ENCODE measurements at places on chromosomes 4 and X.

GRCh38 chr4:8070736-8071718 lies 87.6 kb downstream of the ABLIM2 start:
- no peak for DNase-seq

DNA sequence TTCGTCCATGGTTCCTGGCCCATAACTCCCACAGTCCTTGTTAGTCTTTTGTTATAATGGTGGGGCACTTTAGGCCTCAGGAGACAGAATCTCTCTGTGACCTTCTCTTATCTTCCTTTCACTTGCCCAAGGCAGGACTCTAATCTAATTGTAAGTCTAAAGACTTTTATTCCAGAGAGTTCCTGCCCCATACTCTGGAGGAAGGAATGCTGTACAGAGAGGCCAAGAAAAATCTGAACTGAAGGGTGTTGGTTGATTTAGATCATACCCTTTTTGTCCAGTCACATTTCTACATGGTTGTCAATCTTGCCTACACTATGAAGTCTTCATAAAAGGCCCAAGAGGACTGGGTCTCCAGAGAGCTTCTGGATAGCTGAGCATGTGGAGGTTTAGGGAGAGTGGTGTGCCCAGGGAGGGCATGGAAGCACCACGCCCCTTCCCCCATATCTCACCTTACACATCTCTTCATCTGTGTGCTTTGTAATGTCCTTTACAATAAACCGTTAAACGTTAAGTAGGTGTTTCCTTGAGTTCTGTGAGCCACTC lies 84.5 kb downstream of the AFF1 start:
- DNase-seq = no peak

DNA sequence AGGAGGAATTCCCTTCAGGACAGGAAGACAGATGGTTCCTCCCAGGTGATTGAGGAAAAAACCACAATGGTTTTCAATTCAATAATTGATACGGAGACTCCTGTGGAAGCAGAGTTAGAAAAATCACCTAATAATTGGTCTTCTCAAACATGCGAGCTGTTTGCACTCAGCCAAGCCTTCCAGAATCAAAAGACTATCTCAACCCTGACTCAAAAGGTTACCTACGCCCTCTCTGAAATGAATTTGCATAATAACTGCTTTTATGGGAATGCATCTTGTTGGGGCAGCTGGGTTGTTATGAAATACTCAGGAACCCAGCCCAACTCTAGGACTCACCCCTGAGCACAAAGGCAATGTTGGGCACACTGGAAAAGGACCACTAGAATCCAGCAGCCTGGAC lies 66.9 kb upstream of the ARSJ start:
- no peak for DNase-seq

GRCh38 chr4:40473578-40474388 lies 138.7 kb downstream of the CHRNA9 start:
- no peak for DNase-seq

- DNase-seq = no peak
Measured at GRCh38 chr4:184439856-184440594, 34.3 kb downstream of the IRF2 start.

- DNase-seq = no peak
Measured at GRCh38 chr4:36824682-36825081, 419.9 kb upstream of the NWD2 start.

DNA sequence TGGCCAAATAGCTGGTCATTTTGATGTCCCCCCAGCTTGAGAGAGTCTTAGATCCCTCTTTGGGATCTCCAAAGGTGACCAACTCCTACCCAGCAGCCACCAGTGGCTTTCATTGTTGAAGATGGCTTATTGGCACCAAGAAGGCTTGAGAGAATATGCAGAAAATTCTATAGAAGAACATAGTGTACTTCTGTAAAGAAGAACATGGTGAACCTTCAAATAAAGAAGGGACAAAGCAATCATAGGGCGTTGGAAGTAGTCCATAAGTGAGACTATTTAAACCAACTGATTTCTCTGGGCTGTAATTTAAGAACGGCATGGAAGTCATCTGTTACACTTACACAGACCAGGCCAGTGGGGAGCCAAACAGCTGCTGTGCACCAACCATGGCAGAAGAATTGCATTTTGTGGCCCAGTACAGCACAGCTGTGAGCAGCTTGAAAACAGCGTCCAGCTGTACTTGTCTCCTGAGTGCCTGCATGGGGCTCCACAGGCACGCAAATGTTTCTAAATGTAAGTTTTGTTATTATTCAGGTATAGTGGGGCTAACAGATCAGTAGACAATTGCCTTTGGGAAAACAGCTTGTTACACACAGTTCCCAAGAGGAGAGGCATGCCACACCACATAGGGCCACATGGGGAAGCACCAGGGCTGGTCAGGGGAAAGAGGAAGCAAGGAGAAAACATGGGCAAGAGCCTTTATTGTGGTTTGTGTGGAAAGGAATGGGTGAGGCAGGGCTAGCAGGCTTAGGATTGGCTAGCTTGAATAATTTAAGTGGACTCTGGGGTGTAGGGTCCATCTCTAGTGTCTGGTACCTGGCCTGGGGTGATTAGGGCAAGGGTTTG lies 125.0 kb downstream of the ARHGAP6 start:
- DNase-seq = no peak

DNA sequence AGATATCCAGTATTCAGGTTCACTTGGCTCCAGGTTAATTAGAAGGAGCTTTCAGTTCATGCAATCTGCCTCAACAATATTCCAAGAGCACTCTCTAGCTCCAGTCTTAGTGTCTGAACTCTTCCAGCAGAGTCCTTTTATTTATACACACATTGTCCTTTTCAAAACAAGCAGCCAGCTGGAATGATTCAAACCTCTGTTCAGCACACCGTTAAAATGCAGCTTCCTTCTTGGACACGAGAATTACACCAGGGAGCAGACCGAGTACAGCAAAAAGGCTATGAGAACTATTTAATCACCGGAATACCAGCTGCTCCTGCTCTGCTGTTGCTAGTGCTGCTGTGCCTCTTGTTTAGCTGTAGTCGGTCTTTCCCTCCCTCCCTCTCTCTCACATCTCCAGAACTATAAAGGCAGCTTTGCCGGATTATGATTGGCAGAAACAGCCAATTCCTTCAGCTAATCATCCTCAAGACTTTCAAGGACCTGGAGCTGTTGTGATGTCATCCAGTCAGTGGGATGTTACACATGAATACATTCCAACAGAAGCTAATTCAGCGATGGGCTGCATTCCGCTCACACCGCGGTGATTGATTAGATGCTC lies at the start of gene NDST4:
NDST4 (minus strand) TSS at position 115 of the 601 bp plus-strand sequence. CDS start 36,584 bp downstream, outside the sequence.
- DNase-seq = peak; percentile 28

DNA sequence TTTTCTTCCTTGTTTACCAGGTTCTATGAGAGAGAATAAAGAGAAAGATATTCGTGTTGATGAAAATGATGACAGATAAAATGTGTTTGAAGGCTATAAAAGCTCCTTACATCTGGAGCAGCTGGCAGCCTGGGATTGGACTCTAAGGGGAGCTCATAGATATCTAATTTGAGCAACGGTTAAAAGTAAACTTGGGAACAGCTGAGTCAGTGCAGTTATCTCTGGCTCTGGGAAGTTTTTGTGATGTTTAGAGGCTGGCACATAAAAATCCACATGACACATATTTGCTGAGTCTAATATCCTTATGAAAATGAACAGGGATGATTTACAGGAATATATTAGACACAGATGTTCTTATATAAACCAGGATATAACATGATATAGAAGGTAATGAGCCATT lies 331.8 kb upstream of the TENM3 start:
- DNase-seq = peak; percentile 22

GRCh38 chrX:16207634-16208033 lies 40.4 kb downstream of the MAGEB17 start:
- DNase-seq = no peak

DNA sequence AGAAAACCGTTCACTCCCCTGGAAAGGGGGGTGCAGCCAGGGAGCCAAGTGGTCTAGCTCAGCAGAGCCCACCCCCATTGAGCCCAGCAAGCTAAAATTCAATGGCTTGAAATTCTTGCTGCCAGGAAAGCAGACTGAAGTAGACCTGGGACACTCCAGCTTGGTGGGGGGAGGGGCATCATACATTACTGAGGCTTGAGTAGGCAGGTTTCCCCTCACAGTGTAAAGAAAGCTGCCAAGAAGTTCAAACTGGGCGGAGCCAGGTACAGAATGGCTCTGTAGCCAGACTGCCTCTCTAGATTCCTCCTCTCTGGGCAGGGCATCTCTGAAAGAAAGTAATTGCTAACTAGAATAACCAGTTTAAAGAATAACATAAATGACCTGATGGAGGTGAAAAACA lies 372.3 kb upstream of the F9 start:
- DNase-seq = no peak

DNA sequence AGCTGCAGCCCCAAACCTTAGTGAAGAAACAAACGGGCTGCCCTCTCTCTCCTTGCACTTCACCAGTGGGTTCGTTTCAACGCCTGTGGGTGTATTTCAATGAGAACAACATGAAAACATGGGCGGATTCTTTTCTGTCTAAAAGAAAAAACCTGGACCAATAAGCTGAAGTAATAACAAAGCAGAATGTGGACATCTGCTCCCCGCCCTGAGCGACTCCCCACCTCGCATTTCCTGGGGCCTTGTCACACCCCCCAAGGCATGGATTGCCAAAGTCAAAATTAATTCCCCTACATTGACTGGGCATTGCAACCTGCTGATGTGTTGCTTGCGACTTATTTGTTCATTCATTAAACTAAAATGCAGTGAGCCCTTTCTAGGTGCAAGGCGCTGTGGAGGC lies 142.9 kb downstream of the BCOR start:
- DNase-seq = no peak

DNA sequence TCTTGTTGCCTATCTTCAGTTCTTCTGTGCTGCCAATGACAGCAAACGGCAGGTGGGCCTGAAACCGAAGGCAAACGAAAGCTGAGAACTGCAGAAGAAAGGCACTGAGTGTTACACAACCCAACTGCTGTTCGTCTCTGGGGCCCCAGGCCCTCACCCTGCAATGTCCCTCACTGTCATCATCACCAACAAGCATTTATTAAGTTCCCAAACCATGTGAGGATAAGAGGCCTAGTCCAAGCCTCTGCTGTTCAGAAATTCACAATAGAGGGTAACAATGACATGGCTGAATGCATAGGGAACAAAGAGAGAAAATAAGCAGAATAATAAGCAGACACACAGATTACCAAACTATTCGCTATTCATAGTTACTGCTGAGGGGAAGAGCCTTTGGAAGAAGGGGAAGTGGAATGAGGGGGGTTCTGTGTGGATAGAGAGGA lies 34.5 kb upstream of the NKRF start:
- no peak for DNase-seq

DNA sequence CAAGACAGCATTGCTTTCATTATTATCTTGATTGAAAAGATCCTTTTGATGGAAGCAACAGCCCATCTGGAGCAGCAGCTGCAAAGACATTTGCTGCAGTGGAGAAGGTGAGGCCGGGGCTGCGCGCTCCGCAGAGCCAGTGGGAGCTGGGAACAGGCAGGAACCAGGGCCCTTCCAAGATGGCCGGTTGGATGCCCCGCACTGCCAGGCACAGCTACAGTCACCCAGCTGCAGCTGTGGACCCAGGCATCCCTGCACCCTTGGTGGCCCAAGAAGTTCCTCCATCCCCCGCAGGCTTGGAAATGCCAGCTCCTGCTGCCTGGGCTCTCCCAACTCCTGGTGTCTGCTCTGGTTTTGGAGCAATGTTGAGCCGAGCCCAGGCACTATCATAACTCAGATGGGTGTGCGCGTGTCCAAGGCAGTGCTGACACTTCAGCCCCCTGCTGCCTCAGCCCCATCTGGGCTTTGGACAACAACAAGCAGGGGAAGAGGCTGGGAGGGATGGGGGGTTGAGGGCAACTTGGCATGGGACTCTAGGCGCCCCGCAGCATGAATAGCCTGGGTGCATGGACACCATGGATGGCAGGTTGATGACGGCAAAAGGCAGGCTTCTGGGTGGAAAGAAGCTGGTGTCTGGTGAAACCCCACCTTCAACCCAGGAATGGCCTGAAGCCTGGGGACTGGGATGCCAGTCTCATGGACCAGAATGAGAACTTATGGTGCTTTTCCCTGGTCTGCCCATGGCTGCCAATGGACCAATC lies 371.8 kb downstream of the FSTL5 start:
- no peak for DNase-seq

DNA sequence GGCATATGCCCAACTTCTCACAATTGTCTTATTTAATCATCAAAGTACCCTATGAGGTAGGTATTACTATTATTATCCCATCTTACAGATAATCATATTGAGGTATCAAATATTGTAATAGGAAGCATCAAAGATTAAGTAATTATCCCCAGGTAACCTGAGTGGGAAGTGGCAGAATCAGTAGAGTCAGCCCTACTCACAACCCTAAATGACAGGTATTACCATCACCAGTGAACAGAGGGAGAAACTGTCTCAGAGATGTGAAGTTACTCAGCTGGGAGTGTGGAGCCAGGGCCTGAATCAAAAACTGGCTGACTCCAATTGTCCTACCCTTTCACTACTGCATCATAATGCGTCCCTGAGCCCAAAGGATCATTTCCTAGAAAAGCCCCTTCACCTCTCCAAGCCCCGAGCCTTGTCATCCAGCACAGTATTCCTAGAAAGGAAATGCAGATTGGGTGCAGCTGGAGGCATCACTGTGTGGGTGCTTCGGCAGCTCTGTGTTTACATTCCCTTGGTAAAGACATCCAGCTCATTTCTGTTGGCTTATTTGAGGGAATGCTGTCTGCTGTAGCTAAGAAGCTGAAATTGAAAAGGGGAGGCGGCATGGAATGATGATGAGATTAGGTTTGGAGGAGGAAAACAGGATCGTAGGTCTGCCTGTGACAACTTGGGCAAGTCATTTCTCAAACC lies 72.8 kb downstream of the DHX15 start:
- peak; percentile 54 for DNase-seq

- DNase-seq = no peak
Measured at GRCh38 chr4:162285753-162286152, 122.0 kb upstream of the FSTL5 start.

GRCh38 chrX:68596871-68597270 lies 50.6 kb upstream of the STARD8 start:
- DNase-seq = no peak

GRCh38 chrX:12894074-12895030 lies 12.1 kb upstream of the TLR8 start:
- DNase-seq = peak; percentile 15

DNA sequence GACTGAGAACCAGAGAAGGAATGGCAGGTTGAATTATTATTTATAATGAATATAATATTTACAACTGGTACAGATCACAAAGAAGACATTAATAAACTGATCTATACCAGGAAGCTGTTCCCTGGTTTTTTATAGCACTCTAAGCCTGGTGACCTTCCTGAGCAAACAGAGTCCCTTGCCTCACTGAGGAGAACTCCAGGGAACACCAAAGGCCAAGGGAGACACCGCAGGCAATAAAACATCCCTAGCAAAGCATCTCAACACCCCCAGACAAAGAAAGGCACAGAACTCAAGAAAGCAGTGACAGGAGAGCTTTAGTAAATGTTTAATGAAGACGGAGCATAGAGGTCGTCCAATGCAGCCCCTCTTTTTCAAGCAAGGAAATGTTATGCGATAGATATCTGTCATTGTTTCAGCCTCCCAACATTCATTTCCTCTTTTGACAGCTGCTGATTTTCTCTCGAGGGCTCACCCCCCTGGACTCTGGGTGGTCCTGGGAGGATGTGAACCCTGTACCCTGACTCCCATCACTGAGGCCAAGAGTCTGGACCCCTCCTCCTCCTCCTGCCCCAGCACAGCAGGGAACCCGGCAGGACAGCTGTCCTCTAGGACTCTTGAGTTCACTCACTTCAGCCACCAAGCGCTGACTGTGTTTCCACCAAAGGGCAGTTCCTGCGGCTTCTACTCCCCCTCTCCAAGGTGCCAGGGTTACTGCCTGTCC lies 342.5 kb upstream of the GATB start:
- no peak for DNase-seq

GRCh38 chr4:77920371-77920770 lies 57.7 kb downstream of the MRPL1 start:
- peak; percentile 6 for DNase-seq

- no peak for DNase-seq
Measured at GRCh38 chr4:107699466-107700206, 20.4 kb downstream of the PAPSS1 start.

Data from iris pigment epithelial cell (primary cell).